ENCODE measurements at places on chromosomes 1 and 21. TPM values are rescaled to one million over a fixed set of nuclear protein-coding genes. Genes with fewer than 3 reads are reported as not detected.

- H3K27me3 ChIP-seq, result no peaks in the 10 kb centered on the region
- peaks cover 73% of the 10 kb centered on the region for H3K4me1 ChIP-seq
- no peaks in the 10 kb centered on the region for H3K36me3 ChIP-seq
- DNase-seq, result peak; percentile 69
- H3K27ac ChIP-seq, result peak overlapping the region; percentile 15
These were observed 27.0 kb upstream of the BTG2 start for GRCh38 chr1:203278082-203278884.

- no peaks in the 10 kb centered on the region for H3K36me3 ChIP-seq
- H3K4me1 ChIP-seq, result peaks cover 34% of the 10 kb centered on the region
- H3K27me3 ChIP-seq, result no peaks in the 10 kb centered on the region
- no peak for DNase-seq
- no peak overlapping the region for H3K27ac ChIP-seq
These were observed 1.5 kb downstream of the PHACTR4 start for GRCh38 chr1:28371010-28371377.

DNA sequence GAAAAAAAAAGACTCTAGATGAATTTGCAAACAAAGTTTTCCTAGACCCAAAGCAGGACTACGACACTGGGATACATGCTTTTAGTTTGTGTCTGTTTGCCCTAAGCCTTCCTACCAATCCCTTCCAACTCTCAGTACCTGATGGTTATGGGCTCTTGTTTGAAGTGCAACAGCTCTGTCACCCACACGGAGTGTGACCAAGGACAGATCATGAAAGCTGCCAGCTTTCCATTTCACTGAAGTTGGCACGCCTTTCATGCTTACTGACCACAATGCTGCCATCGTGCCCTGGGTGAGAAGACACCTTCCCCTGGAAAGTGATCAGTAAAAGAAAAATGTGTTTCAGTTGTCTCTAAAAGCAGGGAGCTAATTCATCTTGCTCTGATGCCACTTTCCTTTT is 312.5 kb upstream of the PTBP2 start:
- no peaks in the 10 kb centered on the region for H3K4me1 ChIP-seq
- H3K27me3 ChIP-seq, result no peaks in the 10 kb centered on the region
- no peak overlapping the region for H3K27ac ChIP-seq
- H3K4me3 ChIP-seq, result no peak overlapping the region

Gene SELL
- not detected for total RNA-seq

Gene SFN
- 0.47 TPM for total RNA-seq
